ENCODE measurements at places on chromosomes 3 and 15.

GRCh38 chr3:194739498-194740284 lies 54.0 kb downstream of the FAM43A start:
- DNase-seq = no peak

DNA sequence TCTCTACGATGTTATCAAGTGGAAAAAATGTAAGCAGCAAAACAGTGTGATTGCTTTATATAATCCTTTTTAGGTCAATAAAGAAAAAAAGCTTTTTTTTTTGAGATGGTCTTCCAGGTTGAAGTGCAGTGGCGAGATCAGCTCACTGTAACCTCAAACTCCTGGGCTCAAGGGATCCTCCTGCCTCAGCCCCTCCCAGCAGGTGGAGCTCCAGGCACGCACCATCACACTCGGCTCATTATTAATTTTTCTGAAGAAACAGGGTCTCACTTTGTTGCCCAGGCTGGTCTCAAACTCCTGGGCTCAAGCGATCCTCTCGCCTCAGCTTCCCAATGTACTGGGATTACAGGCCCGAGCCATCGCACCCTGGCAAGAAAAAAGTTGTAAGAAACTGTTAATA lies 17.3 kb downstream of the RNF168 start:
- no peak for DNase-seq

GRCh38 chr3:26932752-26933151 lies 310.2 kb downstream of the LRRC3B start:
- no peak for DNase-seq

DNA sequence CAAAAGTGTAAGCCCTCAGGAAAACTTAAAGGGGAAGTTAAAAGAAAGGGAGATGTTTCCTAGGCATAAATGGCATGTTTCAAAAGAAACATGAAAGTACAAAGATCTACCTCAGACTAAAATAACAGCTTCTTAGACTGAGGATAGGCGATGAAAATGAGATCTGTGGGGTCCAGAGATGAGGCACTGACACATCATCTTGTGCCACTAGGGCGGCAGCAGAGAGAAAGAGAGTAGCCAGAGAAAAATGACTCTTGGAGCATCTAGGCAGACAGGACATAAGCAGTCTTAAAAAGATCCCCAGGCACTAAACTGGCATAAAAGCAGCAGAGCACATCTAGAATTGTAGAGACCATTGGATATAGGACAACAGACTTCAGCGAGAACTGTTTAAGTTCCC lies 42.5 kb upstream of the RFX7 start:
- DNase-seq = no peak

- DNase-seq = no peak
These were observed 790.7 kb downstream of the ROBO1 start for GRCh38 chr3:78977073-78977472.

- DNase-seq = no peak
These were observed 523.1 kb upstream of the TGFBR2 start for GRCh38 chr3:30083315-30083714.

DNA sequence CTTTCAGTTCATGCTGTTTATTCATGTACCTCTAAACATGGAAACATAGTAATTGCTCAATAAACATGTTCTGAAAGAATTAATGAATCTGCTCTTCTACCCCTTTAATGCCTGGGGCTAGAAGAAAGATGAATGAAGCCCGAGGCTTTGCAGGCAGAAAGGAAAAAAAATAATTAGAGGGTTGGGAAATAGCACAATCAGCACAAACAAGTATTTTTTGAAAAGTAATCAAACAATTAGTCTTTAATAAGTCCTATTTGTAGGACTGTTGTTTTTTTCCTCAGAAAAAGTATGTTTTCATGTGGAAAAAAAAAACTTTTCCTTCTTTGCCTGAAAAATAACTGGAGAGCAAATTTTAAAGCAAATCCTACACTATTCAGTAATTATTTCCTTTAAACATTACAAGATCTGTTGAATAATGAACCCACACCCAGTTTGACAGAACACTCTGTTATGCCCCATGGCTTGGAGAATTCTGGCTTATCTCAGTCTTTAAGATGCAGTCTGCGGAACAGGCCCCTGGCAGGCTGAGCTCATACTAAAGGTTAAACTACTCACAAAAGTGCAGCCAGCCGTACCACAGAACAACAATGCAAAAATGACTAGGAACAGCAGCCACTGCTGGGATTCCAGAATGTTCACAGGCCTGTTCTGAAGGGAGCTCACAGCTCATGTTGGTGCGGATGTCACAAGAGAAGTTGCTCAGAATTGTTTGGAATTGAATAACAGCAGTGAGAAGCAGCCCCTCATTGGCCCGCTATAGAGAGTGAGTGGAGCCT lies 79.2 kb downstream of the ABI3BP start:
- DNase-seq = no peak

DNA sequence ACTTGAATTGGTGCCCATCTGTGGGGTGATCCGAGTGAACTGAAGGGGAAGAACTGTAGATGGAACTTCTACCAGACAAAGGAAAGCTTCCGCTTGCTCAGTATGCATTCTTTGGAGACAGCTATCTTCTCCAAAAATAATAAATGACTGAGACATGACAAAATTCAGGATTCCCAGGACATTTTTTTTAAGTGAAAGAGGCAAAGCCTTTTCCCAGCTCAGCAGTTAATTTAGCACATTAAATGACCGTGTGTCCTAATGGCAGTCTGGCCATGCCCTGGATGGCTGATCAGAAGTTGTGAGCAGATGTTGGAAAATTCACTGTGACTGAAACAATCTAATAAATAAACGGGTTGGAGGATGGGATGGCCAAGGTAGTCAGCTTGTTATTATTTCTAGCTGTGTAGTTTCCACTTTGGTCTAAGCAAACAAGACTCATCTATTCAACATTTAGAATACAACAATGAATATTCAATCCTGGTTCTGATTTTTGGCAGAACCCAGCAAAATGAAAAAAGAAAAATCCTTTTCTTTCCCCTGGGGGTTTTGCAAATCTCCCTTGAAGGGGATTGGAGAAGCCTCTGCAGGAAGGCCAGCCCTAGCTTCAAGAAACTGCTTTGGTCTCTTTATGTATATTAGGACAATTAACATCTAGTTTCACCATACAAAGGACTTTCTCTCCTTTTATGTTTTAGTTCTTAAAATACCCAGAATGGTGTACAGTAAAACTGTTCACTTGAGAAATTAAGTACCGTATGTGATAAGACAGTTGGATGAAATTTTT lies 540.9 kb upstream of the MDFIC2 start:
- DNase-seq = no peak

DNA sequence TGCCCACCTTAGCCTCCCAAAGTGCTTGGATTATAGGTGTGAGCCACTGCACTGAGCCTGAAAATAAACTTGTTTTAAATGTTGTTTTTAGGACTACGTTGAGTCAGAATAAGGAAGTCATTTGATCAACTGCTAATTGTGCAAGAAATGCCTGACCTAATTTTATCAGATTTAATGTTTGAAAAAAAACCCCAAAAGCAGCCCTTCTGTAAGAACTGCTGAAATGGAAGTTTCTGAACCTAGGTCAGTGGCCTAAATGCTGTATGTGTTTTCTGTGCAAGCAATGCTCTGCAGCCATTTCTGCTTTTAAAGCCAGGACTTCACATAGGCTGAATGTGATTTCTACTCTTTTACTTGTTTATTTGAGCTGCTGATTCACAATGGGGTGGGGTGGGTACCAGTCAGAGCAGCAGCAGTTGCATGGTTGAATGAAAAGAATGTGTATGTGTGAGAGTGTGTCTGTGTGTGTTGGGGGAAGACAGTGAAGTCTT lies 6.6 kb downstream of the GPX1 start:
- DNase-seq = no peak
